Iris pigment epithelial cell (primary cell): ENCODE measurements at places on chromosomes 7 and 10.

GRCh38 chr10:75261813-75262705, 26.3 kb upstream of the COMTD1 start:
- peak; percentile 25 for DNase-seq

DNA sequence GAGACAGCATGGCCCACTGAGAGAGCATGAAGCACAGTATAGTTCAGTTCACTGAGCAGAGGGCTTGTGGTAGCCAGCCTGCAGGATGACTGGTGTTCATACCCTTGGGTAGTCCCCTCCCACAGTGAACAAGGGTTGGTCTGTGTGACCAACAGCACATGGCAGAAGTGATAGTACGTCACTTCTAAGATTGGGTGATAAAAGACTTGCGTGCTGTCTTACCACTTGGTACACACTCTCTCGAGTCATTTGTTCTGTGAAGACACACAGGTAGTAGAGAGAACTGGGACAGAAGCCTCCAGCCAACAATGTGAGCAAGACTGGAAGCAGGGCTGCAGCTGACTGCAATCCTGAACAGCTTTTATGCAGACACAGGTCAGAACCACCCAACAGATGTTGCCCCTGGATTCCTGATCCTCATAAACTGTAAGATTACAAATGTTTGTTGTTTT, 14.6 kb downstream of the EPC1 start:
- peak; percentile 30 for DNase-seq

DNA sequence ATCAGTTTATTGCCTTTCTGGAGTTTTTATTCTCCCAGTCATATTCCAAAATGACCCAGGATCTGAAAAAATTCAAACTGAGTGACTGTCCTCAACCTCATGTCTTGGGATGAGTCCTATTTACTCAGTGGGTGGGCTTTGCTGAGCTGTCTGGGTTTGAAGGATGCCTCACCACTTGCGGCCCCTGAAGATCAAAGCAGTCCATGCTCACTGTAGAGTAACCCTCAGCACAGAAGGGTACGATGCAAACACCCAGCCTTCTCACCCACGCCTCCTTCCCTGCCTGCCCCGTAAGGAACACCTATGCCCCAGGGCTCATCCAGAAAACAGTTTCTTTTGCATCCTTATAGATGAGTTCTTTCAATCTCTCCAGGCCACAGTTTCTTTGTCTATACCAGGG, 42.2 kb upstream of the GRB10 start:
- DNase-seq = no peak

- DNase-seq = no peak
These were observed 33.4 kb upstream of the NPVF start for GRCh38 chr7:25261545-25262140.

DNA sequence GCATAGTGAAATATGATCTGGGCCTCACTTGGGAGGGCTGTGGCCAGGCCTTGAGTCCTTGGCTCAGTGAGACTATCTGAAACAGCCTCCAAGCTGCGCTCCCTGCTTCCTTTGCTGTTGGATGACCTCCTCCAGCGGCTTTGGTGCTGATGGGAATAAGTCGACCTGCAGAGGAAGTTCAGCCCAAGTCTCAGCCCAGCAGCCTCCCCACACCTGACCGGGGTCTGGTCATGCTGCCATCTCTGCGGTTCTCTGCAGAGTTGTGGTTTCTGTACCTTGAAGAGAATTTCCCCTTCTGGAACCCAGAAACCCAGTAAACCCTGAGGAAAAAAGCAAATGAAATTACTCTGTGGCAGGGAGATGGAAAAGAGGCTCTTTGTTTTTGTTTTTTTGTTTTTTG, 4.6 kb upstream of the RBAK start:
- no peak for DNase-seq

DNA sequence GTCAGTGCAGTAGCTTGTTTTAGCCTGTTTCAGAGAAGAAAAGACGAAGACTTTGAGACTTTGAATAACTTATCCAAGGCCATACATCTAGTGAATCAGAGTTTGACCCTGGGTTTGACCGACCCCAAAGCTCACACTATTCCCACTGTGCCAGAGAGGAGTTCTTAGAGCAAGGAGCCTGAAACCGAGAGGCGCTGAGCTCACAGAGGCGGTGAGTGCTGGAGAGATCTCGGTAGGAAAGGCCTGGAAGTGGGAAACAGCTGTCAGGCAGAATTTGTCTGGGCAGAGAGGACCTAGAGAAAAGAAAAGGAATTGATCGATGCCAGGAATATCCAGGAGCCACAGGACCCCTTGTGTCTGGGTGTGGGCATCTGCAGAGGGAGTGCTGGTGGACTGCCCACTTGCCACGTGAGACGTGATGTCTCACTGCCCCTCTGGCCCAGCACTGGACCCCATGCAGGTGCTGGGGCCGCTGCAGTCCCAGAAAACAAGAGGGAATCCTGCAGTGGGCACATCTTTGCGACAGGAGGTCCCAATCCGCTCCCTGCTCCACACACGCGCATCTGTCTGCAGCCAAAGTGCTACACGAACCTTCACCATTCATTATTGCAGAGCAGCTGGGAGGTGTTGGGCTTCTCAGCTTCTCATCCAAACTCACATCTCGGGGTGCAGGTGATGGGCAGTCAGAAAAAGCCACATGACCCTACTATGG, 6.2 kb downstream of the CALML3 start:
- no peak for DNase-seq

- DNase-seq = no peak
These were observed 3.1 kb upstream of the SMNDC1 start for GRCh38 chr10:110307805-110308204.

GRCh38 chr10:77925410-77925794, 1.2 kb downstream of the DLG5 start:
- DNase-seq = no peak

GRCh38 chr7:82593780-82594179, 150.2 kb upstream of the CACNA2D1 start:
- DNase-seq = no peak

DNA sequence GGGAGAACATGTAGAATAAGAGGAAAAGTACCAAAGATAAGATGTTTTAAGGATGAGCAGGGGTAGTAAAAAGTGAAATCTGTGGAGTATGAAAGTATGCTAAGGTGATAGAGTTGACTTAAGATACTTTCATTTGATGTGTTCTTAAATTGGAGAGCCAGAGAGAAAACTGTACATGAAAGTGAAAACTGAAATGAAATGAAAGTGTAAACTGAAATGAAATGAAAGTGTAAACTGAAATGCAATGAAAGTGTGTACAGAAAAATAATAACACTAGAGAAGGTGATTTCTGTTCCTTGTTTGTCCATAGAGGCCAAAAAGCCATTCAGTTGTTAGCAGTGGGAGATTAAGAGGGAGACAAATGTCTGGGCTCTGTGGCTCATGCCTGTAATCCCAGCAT, 17.5 kb downstream of the AHR start:
- DNase-seq = no peak
